ENCODE measurements at places on chromosomes 3 and 15.

GRCh38 chr3:140597792-140598191, 80.1 kb upstream of the TRIM42 start:
- no peak for DNase-seq

DNA sequence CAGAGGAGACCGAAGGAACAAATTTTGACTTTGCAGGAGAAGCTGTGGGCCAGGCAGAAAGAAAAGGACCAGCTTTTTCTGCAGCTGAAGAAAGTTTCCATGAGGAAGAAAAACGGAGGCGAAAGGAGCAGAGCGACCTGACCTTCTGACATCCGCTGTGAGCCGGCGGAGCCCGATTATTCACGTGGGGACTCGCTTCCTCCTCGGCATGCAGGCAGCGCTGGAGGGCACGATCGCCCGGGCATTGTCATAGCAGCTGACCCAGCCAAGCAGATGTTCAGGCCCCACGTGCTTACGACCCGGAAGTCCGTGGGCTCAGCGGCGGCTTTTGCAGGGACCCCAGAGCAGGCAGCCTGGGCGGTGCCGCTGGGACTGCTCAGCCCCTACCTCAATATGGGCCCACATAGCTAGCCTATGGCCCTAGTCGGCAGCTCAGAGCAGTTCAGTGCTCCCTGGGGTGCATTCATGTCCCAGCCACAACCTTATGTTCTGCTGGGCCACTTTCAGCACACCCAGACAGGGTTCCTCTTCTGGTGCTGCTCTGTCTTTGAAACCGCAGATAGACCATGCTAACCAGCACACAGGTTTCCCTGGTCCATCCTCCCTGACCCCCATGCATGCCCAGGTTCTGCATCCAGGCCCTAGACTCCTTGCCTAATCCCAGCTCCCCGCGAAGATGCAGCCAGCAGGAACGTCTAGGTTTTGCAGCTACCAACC, 10.5 kb upstream of the EIF4A2 start:
- DNase-seq, result no peak

GRCh38 chr3:4350789-4351163, 47.6 kb downstream of the SETMAR start:
- peak; percentile 58 for DNase-seq

GRCh38 chr15:95176794-95177577, 945.6 kb downstream of the MCTP2 start:
- no peak for DNase-seq

- no peak for DNase-seq
Observed at GRCh38 chr15:24318981-24319380, 356.6 kb upstream of the NPAP1 start.

DNA sequence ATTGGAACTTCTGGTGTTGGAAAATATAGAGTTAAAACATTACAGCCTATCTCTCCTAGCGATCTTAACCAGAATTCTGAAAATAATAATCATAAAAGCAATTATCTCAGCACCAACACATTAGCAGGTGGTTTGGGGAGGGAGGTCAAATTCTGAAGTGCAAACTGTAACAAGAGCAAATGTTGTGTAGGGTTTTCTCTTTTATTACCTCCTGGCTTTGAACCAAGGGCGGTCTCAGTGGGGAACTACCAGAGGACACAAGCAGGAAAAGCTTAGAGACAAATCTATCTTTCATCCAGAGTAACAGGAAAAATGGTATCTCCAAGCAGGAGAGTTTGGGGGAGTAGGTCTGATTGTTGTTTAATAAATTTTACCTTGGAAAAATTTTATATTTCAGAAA, 5.5 kb upstream of the ARRDC4 start:
- no peak for DNase-seq

DNA sequence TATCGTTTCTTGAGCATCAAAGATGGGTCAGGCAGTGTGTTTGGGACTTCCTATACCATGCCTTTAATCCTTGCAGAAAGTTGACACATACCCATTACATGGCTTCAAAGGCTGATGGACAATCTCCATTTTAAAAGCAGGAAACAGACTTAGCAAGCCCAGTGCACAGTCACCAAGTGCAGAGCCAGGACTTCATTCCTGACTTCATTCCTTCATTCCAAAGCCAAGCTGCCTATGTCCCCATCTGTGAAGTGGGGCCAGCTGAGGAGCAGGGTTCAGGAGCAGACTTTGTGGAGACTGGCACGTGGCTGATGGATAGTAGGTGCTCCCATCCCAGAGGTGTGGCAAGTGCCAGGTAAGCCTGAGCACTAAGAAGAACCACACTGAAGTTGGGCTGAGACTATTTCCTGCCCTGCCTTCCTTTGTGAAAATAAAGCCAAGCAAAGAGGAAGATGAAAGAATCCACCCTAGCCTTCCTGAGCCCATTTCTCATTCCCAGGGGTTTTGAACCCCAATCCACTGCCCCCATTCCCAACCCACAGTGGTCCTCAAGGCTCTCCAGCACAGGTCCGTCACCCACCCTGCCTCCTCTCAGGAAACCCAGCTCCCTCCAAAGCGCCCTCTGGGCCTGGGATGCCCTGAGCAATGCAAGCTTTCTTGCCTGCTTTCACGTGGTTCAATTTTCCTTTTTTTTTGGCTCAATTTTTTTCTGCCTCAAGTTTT, 1.8 kb downstream of the CX3CR1 start:
- no peak for DNase-seq

DNA sequence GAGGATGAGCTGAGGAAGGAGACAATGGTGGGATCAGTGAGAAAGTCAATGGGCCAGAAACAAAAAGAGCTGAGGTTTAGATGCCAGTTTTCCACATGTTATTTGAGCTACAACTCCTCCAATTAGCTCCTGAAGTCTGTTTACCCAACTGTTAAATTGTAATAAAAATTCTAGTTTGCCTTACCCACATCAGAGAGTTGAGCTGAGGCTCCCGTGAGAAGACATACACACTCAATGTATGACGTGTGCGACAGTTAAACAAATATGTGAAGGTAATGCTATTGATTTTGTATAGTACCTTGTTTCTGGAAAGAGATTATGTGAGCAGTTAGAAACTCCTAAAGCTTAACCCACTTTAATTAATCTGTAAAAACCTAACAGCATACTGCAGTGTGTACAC, 318.1 kb upstream of the GRM7 start:
- peak; percentile 82 for DNase-seq

GRCh38 chr15:56831467-56832005, 86.9 kb upstream of the TCF12 start:
- no peak for DNase-seq

DNA sequence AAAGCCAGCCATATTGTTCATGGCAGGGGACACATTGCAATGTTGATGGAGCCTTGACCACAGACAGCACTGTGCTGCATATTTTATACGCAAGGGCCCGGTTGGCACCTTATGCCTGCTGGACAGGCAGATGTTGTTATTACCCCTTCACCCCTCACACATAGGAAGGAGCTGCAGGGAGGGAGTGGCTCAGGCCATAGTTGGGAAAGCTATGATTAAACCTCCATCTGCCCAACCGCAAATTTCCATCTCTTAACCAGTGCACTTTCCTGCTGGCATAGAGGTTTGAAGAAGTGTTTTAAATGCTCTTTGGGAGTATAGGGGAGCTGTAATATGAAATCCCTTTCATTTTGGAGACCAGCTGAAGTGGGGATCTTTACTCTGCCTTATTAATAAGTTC, 224.7 kb downstream of the CACNA2D3 start:
- DNase-seq, result peak; percentile 2

GRCh38 chr15:56837273-56837672, 81.2 kb upstream of the TCF12 start:
- DNase-seq, result no peak

- no peak for DNase-seq
Observed at GRCh38 chr15:63226155-63226883, 36.9 kb downstream of the RAB8B start.

GRCh38 chr3:50401978-50402595, 42.8 kb upstream of the TMEM115 start:
- peak; percentile 19 for DNase-seq

GRCh38 chr15:39361497-39361896, 219.4 kb upstream of the THBS1 start:
- no peak for DNase-seq

GRCh38 chr3:110903771-110904519, 167.7 kb upstream of the NECTIN3 start:
- no peak for DNase-seq

GRCh38 chr15:22884344-22884743, 45.9 kb downstream of the NIPA2 start:
- no peak for DNase-seq

DNA sequence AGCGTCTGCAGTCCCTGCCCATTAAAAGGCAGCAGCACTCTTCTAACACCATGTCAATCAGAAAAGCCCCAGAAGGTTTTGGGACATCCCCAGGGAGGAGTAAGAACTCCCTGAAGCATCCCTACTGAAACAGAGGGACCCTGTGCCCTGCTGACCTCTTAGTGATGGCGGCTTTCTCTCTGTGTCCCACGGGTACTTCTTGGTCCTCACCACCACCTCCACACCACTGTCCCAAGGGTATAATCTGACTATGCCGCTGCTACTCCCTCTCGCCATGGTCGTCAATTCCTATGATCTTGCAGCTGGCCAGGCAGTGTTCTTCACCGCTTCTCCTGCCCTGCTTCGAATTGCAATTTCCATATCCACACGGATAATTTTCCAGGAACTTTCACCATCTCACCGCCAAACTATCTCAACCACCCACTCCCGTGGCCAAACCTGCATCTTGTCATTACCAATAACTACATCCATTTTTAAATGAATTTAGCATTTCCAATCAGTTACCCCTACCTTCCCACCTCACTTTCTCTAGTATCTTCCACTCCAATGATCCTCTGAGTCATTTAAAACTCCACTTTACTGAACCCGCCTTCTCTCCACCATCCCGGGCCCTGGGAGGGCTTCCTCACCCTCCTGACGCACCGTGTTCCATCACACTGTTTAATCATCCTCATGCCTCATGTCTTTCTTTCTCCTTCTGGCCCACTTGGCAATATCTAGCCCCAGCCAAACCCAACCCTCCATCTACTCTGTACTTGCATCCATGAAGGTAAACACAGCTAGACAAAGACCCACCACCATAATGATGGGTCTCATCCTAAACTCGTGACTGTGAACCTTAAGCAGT, 23.7 kb downstream of the PRR23E start:
- DNase-seq, result no peak

DNA sequence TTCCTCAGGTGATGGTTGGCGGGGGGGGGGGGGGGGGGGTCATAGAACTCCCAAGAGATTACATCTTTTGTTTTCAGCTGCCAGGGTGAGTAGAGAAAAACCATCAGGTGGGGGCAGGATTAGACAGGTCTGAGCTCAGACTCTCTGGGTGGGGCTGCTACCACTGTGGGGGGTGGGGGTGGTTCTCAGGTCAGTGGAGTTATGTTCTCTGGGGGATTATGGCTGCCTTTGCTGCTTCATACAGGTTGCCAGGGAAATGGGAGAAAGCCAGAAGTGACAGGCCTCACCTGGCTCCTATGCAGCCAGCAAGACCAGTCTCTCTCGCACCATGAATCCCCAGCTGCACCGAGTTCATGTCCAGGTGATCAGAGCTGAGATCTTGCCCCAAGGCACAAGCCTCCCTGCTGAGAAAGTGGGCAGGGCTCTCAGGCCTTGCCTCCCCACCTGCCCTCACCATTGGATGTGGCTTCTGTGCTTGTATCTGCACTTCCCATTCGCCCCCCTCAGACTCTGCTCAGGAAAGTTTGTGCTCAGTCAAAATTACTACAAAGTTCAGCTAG, 828.1 kb downstream of the MCTP2 start:
- no peak for DNase-seq

DNA sequence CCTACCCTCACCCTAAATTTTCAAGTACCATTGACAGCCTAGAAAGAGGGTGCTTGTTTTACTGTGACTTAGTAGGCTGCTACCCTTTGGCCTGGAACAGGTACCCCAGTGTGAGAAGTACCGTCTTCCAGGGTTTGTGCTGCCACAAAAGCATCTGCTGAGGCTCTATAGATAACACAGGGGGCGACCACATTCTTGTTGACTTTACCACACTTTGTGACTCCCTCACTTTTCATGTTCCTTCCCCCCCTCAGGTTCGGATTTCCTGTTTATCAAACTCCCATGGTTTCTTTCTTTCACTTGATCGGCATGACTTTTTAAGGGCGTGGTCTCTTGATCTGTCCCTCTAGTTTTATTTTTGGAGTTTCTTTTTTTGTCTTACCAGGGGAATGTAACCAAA, 23.5 kb downstream of the EXOG start:
- DNase-seq, result no peak
